ENCODE measurements at places on chromosomes 3 and 15. TPM values are rescaled to one million over a fixed set of nuclear protein-coding genes. Genes with fewer than 3 reads are reported as not detected.

Gene SUSD5
- 13.8 TPM for total RNA-seq

Gene GCNT3
- total RNA-seq = 14.8 TPM

Gene ZNF501
- 4.2 TPM for total RNA-seq

Gene ASB14
- not detected for total RNA-seq

Gene CDC25A
- 0.88 TPM for total RNA-seq

Gene NR2E3
- total RNA-seq = 0.19 TPM

Gene CCR1
- total RNA-seq = 13.8 TPM

Gene PP2D1
- total RNA-seq = not detected

Gene TIMP4
- 7.6 TPM for total RNA-seq

Gene DAZL
- total RNA-seq = not detected

Gene ARNT2
- 38.2 TPM for total RNA-seq

Gene SCG5
- 1.3 TPM for total RNA-seq
